ENCODE measurements at places on chromosomes 12 and 14.

DNA sequence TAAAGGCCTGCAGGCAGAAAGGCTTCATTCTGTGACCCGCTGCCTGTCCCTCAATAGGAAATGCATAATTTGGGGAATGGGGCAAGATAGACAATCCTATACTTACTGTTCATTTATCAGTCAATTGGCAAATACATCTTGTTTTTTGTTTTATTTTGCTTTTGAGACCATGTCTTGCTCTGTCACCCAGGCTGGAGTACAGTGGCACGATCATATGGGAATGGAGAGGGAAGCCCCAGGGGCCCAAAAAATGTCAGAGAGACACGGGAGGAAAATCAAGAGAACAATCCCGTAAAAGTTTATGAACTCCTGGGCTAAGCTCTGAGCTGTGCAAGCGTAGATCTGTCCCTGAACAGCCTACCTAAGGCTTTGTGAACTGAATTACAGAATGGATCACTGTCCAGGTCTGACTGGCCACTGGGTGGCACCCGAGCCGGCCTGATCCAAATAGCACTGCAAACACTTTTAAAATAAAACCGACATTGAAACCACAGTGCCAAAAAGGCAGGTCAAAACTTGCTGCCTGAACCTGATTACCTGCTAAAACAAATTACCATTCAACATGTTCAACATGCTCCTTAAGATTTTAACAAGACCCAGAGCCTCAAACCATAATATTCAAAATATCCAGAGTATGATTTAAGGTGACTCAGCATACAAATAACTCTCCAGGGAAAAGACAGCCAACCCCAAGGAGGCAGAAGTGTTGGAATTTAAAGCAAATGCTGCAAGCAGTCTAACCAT lies 11.8 kb downstream of the COPS7A start:
- DNase-seq = peak; percentile 19

DNA sequence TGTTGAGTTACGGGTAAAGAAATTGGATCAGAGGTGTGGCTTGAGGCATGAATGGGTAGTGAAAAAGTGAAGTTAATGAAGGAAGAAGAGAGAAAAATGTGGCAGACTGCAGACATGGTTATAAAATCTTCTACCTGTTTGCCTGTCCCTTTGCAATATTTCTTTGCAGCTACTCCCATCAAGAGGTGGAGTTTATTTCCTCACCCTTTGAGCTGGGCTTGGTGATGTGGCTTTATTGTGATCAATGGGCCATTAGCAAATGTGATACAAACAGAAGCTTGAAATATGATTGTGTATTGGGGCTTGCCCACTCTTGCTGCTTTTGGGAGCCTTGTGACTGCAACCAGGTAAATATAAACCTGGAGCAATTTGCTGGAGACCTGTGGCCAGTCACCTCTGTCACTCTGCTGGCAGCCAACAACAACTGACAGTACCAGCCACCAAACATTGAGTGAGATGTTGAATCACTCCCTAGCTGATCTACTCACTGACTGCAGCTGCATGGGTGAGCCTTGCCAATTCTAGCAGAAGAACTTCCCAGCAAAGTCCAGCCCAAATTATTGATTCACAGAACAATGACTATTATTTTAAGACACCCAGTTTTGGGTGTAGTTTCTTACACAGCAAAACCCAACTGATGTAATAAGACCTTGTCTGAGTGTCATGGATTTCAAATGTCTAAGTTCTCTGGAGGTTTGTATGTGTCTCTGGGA lies 151.0 kb upstream of the ATP2B1 start:
- no peak for DNase-seq

GRCh38 chr14:22838631-22839041 lies 2.3 kb downstream of the MMP14 start:
- no peak for DNase-seq

DNA sequence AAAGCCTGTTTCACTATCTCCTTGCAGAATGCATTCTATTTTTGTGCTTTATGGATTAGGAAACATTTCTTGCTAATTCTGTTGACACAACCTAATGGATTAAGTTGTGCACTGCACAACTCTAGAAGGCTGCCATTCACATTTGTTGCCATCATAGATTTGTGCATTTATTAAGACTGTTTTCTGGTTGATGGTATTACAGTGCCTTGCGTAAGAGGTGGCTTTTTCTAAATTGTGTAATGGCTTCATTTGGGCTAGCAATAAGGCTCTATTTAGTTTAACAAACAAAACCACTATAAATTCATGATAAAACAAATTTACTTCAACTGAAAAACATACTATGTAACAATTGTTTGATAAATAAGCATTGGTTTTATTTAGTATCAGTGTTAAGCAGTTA lies 175.9 kb downstream of the TRHDE start:
- no peak for DNase-seq

DNA sequence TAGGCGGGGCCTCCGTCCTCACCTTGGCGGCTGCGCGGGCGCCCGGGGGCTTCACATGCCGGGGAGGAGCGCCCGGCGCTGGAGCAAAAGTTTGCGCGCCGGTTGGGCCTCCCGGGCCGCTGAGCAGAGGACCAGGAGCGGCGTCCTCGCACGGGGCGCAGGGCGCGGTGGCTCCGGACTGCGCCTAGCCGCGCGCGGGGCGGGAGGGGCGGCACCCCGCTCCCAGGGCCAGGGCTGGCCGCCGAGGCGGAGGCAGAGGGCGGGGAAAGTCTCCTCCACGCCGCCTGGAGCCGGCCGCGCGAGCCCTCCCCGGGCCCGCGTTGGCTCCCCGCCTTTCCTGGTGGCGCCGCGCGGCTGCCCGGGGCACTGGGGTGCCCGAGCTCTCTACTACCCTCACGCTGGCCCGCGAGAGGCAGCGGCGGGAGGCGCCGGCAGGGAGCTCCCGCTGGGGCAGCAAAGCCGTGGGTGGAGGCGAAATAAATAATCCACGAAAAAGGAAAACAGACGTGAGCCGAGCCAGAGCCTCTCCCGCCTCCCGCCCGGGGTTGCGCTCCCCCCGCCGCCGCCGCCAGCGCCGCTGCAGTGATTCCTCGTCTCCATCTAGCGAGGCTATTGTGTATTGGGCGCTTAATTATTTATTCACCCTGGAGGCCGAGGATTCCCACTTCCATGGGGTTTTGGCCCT lies 400 bp upstream of the PRIMA1 start:
- no peak for DNase-seq

GRCh38 chr12:234891-235415 lies 21.0 kb upstream of the SLC6A12 start:
- no peak for DNase-seq

DNA sequence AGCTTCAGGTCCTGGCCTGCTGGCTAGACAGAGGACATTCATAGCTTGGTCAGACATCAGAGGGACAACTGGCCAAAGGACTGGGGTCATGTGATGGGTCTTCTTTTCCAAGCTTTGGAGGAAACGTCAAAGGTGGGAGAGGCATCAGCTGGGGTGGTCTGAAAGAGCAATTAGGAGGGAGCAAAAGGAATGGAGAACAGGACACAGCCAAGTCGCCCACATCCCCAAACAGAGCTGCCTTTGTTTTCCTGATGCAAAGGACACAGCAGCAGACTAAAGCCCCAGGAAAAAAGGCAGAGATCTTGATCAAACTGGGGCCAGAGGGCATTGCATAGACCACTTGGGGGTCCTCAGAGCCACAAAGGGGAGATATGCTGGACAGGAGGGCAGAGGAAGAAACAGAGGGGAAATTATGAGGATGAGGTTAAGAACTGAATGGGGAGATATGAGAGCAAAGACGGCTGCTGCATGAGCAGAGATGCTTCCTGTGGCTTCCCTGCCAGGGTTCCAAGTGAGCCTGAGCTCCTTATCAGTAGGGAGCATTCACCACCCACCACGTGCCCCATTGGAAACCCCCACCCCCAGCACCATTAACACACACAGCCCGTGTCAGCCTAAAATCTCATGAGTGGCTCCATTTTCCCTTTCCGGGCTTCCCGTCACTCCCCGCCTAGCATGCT lies 62.4 kb downstream of the ANO2 start:
- DNase-seq = no peak

DNA sequence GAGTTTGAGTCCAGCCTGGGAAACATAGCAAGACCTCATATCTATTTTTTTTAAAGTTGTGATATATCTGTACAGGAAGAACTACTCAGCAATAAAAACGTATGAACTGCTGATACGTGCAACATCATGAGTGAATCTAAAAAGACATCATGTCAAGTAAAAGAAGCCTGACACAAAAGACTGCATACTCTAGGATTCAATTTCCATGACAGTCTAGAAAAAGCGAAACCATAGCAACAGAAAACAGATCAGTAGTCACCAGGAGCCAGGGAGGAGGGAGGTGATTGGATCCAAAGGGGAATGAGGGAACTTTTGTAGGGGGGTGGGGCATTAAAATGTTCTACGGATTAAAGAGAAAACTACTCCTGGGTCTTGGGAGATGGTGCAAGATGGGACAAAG lies 8.7 kb upstream of the RGS6 start:
- no peak for DNase-seq

GRCh38 chr12:66774929-66775328 lies 96.1 kb upstream of the GRIP1 start:
- DNase-seq = no peak

- no peak for DNase-seq
These were observed 192.4 kb downstream of the FUT8 start for GRCh38 chr14:65604936-65605335.

DNA sequence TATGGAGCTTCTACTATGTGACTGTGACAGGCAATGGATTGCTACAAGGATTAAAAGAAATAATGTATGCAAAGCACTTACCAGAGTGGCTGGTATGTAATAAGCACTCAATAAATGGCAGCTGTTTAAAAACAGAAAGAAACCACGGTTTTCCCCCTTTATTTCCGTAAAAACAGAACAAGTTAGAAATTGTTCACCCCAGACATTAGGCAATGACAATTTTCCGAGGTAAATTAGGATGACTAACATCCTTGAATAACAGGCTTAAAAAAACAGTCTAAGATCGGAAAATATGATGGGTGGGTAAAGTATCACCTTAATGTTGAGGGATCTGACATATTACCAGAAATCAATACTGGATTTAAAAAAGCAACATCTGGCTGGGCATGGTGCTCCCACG lies 20.9 kb upstream of the CNIH1 start:
- no peak for DNase-seq

GRCh38 chr12:106759526-106760183 lies 14.8 kb upstream of the RIC8B start:
- DNase-seq = no peak
